ENCODE measurements at places on chromosomes 4 and X. TPM values are rescaled to one million over a fixed set of nuclear protein-coding genes. Genes with fewer than 3 reads are reported as not detected.

- DNase-seq = no peak
Measured at GRCh38 chr4:21697583-21697982, 251.0 kb downstream of the KCNIP4 start.

- no peak for DNase-seq
Measured at GRCh38 chrX:108131471-108131870, 39.9 kb downstream of the ATG4A start.

GRCh38 chr4:48778431-48779094, 1.5 kb downstream of the FRYL start:
- DNase-seq = no peak

DNA sequence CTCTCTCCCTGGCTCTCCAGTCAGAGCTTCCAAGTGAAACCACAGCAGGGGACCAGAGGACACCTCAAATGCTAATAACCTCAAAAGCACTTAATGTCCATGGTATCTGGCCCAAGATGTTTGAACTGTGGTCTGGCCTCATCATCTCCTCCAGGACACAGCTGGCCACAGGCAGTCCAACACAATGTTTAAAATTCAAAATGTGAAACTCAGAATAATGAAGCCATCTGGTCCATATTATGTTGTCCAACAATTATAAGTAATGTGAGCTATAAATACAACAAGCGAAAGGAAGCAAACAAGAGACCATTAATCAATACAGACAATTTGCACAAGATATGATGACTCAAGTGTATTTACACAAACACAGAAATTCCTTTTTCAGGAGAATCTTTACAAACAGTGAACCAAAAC, 90.7 kb upstream of the S100G start:
- DNase-seq = no peak

- DNase-seq = no peak
Measured at GRCh38 chr4:52367282-52367830, 291.7 kb downstream of the USP46 start.

DNA sequence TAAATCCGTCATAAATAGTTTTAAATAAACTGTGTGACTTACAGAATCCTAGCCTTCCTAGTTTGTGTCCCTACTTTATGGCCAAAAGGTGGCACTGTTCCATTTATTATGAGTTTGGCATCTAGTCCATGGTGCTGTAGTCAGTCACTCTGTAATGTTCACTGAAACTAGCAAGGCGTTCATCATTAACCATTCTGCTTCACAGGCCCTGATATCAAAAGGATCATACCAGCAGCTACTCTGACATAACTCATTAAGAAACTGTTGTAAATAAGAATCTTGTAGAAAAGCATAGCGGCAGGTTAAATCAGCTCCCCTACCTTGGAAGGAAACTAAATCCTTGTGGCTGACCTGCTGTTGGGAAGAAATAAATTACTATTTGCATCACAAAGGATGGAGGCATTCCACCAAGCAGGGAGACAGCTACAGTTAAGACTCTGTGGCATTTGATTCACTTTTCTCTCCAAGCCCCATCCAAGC, 919.6 kb upstream of the DIAPH2 start:
- peak; percentile 1 for DNase-seq

DNA sequence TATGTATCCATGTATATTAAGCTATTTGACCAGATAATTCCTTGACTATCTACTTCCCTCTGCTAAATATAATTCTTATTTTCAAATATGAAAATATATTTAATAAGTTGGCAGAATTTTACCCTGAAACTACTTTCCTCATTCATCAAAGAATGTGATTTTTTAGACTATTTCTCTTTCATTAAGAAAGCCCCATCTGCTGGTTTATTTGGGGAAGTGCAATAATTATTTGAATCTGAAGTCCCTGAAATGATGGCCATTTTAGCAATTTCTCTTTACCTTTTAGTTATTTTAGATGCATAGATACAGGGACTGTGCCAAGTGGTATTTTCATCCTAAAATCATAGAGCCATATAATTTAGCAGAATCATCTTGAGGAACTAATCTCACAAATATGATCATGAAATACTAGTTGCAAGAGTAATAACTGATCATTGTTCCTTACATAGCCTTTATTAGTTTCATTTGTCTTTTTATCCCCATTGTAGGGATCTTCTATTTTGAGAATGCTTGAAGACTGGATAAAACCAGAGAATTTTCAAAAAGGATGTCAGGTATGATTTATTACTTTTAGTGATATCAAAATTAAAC, 39.0 kb downstream of the ENPEP start:
- no peak for DNase-seq

GRCh38 chrX:28391528-28391927, 195.7 kb upstream of the IL1RAPL1 start:
- no peak for DNase-seq

DNA sequence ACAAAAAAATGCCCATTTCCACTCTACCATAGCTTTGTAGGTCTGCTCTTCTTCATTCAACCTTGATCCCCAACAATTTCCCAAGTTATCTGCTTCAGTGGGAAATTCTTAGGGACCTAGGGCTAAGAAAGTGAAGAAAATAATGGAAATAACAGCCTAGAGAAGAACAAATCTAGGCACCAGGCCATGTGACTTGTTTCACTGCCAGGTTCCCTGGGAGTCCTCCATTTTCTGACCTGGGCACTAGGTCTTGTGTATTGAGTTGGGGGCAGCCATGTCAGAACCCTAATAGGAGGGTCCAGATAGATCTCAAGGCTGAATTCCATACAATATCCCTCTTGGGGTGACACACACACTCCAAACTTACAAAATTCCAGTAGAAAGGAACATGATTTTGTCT, 194.6 kb upstream of the STK26 start:
- no peak for DNase-seq

DNA sequence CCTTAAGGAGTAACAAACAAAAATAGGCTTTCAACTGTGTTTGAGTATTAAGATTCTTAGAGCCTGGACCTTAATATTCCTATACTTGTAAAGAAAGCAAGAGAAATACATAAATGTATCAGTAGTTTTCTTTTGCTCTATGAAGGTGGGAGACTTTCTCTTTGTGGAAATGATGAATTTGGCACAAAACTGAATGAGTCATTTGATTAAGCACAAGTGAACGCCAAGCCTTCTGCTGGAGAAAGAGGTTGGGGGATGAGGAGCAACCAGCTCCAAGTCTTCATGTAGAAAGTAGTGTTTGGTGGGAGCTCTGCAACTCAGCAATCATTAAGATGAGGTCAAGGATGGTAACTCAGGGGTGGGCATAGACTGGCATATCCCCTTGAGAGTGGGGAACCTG, 49.6 kb downstream of the MEPE start:
- DNase-seq = no peak

The TEC gene
- polyA plus RNA-seq = 3.7 TPM

All from right renal cortex interstitium (tissue), 3 donors.